ENCODE measurements at places on chromosomes 3 and 15. TPM values are rescaled to one million over a fixed set of nuclear protein-coding genes. Genes with fewer than 3 reads are reported as not detected.

DNA sequence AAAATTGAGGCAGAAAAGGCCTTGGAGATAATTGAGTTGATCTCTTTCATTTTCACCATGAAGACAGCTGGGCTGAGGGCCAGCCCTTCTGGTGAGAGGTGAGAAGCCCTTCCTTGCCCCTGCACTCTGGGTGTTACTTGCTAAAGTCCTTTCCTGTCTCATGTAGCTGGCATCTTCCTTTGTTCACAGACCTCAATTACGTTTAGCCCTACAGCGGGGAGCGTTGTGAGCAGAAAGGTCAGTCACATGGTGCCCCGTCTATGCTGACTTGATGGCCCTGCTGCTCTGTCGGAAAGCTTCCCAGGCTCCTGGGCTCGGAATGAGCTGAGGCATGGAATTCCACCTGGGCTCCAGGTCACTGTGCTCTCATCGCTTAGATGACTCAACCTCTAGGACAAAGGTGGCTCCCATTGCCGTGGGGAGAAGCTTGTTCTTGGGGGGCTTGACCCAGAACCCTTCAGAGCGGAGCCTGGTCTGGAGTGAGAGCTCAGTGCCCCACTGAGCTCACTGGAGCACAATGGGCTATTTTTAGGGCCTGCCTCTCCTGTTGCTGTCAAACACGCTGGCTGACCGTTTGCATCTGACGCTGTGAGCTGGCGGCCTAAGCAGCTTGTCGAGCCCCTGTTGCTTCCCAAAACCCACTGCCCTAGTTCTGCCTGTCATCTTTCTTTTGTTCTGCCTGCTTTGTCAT, 47.0 kb downstream of the RPLP1 start:
- no peak for ATAC-seq

The SEMA3B gene
- 47.0 TPM for total RNA-seq

The CLSTN2 gene
- 6.6 TPM for total RNA-seq

The RAP2B gene
- 14.7 TPM for total RNA-seq
